ENCODE measurements at places on chromosomes 12 and 14.
A peak's percentile ranks its signal among the peaks of the same experiment; 100 is the strongest.

DNA sequence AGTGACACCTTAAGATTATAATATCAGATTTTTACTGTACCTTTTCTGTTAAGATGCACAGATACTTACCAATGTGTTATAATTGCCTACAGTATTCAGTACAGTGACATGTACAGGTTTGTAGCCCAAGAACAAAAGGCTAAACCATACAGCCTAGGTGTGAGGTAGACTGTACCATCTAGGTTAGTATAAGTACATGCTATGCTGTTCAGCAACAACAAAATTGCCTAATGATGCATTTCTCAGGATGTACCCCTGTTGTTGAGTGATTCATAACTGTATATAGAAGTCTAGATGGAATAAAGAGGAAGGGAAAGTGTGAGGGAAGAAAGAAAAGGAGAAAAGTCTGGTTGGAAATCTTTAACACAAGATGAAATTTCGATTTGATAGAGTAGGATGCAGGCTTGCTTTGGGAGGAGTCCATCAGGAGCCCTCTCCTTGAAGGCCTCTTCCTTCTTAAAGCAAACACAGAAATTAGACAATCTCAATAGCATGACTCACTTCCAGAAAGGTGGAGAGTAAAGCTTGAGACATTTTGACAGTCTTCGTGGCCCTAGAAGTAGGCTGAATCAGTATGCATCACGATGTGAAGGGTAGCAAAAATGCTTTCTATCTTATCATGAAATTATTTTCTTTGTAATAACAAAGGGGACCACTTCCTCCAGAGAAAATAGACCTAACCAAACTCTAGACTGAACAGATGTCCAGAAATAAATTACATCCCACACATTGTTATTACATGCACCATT lies 191.5 kb downstream of the SYT1 start:
- no peak for DNase-seq

DNA sequence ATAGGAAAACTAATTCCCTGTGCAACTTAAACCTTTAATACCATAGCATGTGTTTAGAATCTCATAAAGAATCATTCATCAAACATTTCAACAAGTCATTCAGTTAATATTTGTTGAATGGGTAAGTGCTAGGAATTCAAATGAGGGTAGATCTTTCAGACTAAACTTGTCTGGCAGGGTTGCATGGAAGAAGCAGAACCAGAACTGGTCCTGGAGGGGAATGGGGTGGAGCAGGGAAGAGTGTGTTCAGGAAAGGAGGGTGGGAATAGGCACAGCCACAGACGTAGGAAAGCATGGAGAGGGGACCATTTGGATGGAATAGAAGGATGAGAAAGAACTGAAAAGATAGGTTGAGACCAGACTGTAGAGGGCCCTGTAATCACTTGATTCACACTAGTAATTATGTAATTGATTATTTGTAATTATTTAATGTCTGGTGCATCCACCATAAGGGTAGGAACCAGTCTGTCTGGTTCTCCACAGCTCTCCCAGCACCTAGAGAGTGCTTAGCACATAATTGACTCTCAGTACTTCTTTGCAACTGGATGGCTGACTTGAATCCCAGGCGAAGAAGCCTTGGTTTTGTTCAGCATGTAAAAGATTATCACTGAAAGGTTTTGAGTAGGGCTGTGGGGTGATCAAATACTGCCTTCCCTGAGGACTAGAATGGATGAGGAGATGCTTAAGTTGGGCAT lies 3.0 kb upstream of the MAP3K9 start:
- DNase-seq, result no peak

- DNase-seq, result no peak
These were observed 35.7 kb downstream of the HIGD1C start for GRCh38 chr12:50988051-50988450.

GRCh38 chr12:11965258-11965910 lies 105.4 kb upstream of the BCL2L14 start:
- DNase-seq, result no peak

- no peak for DNase-seq
These were observed 159.5 kb downstream of the BRMS1L start for GRCh38 chr14:35985474-35986218.

DNA sequence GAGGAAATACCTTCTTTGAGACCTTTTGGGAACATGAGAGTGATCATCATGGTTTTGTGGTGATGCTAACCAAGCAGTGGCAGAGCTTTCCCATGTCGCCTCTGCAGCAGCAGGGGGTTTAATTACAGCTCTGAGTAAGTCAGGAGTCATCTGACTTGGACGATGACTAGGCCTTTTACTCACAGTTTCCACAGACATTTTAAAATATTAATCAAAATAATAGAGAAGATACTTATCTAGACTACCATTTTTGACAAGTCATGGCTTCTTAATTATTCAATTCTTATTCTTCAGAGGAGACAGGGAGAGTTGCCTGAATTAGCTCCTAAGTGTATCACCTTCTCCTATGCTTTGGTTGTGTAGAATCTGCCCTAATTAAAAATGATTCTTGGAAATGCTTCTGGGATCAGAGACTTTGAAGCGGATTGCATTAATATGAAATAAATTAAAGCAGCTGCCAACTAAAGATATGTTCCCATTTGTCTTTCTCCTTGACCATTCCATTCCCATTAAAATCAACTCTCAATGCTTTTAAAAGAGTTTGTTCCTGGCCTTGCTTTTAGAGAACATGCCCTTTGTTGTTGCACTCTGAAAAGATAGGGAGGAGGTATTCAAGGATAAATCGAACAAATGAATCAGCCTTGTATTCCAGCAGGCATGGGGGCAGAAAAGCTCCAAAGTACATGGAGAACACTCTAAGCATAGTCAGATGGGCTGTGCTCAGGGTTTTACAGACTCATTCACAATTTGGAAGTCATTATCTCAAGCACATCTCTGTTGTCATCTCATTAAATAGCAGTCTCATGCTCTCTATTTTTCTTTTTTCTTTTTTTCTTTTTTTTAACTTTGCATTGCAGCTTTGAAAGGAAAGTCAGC lies 7.7 kb upstream of the IFNG-AS1 start:
- DNase-seq, result no peak

GRCh38 chr14:95182379-95182778 lies 25.1 kb upstream of the DICER1 start:
- no peak for DNase-seq

DNA sequence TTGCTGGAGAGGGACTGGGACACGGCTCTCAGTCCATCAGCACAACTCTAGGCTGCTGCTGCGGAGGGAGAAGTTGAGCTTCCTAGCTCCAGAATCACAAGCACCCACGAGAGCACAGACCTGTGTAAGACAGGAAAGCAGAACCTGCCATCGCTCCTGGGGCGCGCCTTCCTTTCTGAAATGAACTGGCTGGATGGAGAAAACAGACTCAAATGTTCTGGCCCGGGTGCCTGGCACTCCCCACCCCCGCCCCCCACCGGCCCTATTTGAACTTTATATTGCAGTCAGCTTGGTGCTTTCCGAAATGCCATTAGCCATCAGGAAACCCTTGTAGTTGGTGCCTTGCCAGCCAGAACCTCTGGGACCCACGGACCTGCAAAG lies 23.8 kb downstream of the MVK start:
- DNase-seq, result no peak

- no peak for DNase-seq
These were observed 54.3 kb downstream of the MOK start for GRCh38 chr14:102250636-102251035.

GRCh38 chr12:12349711-12350665 lies at the start of gene MANSC1:
Gene MANSC1, minus strand, starts transcription at chr12:12350242. Its CDS starts 6,928 bp downstream, at chr12:12343314.
- DNase-seq, result peak; percentile 15

GRCh38 chr12:128829861-128830504 lies 6.2 kb upstream of the SLC15A4 start:
- no peak for DNase-seq

GRCh38 chr14:38039496-38039895 lies 168.2 kb upstream of the SSTR1 start:
- no peak for DNase-seq

DNA sequence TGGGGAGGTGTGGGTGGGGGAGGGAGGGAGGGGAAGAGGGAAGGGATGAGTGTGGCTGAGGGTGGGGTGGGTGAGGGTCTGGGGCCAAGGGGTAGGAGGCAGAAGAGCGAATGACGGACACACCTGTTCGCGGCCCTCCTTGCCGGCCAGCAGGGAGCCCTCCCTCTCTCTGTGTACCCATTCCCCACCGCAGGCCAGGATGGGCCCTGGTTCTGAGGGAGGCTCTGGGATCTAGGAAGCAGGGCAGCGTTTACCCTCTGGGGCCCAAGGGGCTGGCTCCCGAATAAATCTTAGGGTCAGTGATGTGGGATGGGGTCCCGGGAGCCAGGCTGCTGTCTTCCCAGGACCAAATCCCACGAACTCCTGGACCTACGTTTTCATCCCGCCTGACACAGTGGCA lies 46.0 kb upstream of the ESRRB start:
- DNase-seq, result no peak

Data from stimulated activated CD4-positive, alpha-beta T cell treated with anti-CD3 and anti-CD28 coated beads, Interleukin-1b, Interleukin-23, amount 100 ng/mL, for 1 hour (primary cell).